ENCODE measurements at places on chromosomes 4 and X. TPM values are rescaled to one million over a fixed set of nuclear protein-coding genes. Genes with fewer than 3 reads are reported as not detected.

The CYBB gene
- not detected for total RNA-seq

GRCh38 chr4:146059151-146059550, 116.4 kb upstream of the LSM6 start:
- no peak for DNase-seq

The TLR3 gene
- 7.9 TPM for total RNA-seq

- DNase-seq, result peak; percentile 29
Observed at GRCh38 chr4:6375620-6376295, 96.7 kb downstream of the PPP2R2C start.

DNA sequence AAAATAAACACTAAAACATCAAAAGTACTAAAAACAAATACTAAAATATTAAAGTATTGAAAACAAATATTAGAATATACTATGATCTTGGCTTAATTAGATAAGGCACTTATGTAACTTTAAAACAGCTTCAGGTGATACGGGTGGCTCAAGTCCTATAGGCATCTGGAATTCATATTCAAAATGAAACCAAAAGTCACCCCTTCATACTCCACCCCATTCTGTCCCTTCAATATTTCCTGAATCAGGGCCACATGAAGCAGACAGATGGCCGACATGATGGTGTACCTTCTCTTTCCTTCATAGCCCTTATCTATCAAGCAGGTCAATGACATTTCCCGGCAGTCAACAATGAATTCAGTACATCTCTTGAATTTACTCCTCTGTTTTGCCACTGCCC, 71.9 kb upstream of the MAGEB10 start:
- DNase-seq, result no peak

DNA sequence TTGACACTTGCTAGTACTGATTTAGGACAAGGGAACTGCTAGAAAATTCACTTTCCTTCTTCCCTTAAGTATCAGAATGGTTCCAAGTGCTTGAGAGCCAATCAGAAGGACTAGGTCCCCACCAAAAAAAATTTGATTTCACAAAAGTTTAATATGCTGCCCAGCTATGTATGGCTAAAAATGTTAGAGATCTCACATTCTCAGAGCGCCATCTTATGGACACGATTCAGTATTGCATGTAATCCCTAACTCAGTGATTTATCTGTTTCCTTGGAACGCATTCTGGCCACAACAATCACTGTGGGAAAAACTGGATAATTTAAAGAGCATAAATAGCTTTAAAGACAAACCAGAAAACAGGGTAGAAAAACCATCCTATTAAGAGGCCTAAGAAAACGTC, 255.1 kb upstream of the GPC4 start:
- no peak for DNase-seq

The GABRB1 gene
- not detected for total RNA-seq

DNA sequence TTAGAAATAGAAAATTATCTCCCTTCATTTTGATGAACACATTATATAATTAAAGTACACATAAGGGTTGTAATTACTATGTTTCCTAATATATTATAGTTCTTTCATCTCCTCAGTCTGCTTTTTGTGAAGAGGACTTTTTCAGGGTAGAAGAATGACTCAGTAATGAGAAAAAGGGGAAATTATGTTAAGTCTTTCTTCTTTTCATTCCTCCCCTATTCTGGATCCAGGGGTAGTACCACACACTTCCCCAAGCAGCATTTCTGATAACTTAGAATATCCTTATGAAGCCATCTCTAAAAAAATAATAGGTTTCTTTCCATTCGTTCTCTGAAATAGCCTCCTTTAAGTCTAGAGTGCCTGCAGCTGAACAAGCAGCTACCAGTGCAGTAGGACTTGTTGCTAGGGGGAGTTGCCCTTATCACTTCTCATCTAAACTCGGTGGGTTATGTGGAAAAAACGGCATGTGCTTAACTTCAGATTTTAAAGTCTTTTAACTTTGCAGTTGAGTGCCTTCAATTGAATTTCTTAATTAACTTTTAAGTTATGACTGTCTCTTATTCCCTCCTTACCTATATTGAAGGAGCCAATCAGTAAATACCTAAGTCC, 184.8 kb downstream of the ARHGAP24 start:
- no peak for DNase-seq

The ITIH6 gene
- total RNA-seq, result 0.08 TPM

The TCEAL7 gene
- total RNA-seq, result 16.5 TPM

DNA sequence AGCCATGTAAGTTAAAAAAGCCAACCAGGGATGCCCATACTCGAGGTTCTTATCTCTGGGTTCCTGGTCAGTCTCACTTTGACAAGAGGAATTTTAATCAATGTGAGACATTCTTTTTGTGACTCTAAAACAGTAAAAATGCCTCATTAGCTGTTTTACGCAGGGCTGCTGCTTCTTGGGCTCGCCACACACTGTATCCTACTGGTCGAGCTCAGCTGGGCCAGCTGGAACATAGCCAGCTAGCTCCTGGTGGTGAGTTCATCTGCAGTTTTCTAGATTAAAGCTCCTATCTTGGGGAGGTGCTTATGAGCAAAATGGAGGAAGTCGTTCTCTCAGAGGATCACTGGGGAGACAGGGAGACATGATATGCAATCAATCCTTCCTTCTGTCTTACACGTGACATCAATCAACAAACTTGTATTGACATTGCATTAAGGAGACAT, 55.9 kb upstream of the LEF1 start:
- DNase-seq, result no peak

DNA sequence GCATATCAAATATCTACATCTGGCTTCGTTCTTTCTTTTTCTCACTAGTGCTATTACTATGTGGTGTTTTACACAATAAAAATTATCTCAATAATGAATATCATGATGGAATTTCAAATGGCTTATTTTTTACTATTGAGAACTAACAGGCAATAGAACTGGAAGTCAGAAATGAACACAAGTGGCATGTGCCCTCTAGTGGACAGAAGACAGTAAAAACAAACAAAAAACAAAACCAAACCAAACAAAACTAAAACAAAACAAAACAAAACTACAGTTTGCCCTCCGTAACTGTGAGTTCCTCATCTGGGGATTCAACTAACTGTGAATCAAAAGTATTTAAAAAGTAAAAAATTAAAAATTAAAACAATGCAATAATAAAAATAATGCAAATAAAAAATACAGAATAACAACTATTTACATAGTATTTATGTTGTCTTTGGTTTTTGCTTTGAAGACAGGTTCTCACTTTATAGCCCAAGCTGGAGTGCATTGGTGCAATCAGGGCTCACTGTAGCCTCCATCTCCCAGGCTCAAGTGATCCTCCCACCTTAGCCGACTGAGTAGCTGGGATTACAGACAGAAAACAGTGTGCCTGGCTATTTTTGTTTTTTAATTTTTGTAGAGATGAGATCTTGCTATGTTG, 195.6 kb upstream of the TACR3 start:
- no peak for DNase-seq

- no peak for DNase-seq
Observed at GRCh38 chrX:71109051-71109450, 2.3 kb downstream of the IL2RG start.

DNA sequence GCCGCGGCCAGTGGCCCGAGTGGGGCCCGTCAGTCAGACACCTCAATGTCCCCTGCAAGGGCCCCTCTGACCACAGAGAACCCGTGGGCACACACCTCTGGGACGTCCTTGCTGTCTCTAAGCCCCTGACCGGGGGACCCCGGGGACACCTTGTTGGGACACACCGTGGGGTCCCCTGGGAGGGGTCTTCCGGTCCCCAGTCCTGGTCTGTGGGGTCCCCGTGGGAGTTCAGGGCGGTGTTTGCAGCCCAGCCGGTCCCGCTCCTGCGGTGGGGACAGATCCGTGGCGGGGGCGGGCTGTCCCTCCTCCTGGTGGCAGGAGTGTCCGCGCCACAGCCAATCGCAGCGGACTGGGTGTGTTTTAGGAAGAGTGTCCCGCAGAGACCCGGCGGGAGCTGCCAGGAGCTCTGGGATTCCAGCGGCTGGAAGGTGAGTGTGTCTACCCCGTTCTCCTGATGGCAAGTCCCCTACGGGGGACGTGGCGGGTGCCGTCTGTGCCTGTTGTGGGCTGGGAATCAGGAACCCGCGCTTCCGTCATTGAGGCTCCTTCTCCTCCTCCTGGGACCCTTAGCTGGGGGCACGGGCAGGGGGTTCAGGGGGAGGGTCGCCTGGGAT, 5.1 kb upstream of the PLCXD1 start:
- peak; percentile 89 for DNase-seq

The SSX7 gene
- total RNA-seq, result not detected

The TEX13B gene
- total RNA-seq, result not detected

- no peak for DNase-seq
Observed at GRCh38 chrX:9285342-9285771, 179.5 kb upstream of the TBL1X start.

The DMP1 gene
- total RNA-seq, result not detected

The PNCK gene
- 3.5 TPM for total RNA-seq

DNA sequence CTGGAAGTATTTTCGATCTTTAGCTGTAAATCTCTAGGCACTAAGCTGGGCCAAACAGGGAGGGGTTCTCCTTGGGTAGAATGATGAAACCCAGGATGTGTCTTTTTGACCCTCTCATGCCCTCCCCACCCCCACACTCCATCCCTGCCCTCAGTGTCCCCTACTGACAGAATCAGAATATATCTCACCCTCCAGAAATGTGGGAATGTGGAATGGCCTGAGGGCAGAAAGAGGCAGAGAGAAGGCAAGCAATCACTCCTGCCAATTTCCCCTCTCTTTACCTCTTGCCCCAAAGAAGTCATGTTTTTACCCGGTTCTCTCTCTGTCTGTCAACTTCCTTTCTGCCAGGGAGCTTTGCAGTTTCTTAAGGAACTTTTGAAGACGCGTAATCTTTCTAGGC, 34.4 kb downstream of the RAP2C start:
- DNase-seq, result no peak

All from chondrocyte (in vitro differentiated cells).